Sciatic nerve (tissue), 2 donors: ENCODE measurements at places on chromosomes 11 and 22.

DNA sequence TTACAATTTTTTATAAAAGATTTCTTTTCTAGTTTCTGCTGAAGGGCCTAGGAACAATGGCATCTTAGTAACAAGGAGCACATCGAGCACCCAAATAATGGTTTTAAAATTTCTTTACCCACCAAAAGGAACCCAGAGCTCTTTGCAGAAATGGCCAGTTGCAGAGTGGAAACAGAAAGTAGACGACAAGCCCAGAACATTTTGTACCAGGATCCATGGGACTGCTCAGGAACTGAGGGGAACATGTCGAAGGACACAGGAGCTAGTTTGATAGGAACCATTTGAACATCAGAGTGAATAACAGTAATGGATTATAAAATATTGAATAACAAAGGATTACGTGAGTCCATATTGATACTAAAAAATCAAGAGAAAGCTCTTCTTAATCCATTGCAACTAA lies 17.3 kb downstream of the PANX1 start:
- no peak for DNase-seq

- peak; percentile 52 for DNase-seq
These were observed 91.5 kb downstream of the PHF21B start for GRCh38 chr22:44918166-44918924.

- no peak for DNase-seq
These were observed at the start of gene OR2AG2 for GRCh38 chr11:6771926-6772893. Gene OR2AG2, minus strand, starts transcription at chr11:6771976. Its CDS starts 3,019 bp downstream, at chr11:6768957.

GRCh38 chr22:30704978-30705377 lies 10.3 kb downstream of the OSBP2 start:
- DNase-seq = no peak

- DNase-seq = no peak
These were observed 22.0 kb upstream of the CAT start for GRCh38 chr11:34416766-34417165.

GRCh38 chr11:46391578-46392420 lies at the start of gene CHRM4:
Gene CHRM4, minus strand, starts transcription at chr11:46391776. Its CDS starts 5,219 bp downstream, at chr11:46386557.
- no peak for DNase-seq

DNA sequence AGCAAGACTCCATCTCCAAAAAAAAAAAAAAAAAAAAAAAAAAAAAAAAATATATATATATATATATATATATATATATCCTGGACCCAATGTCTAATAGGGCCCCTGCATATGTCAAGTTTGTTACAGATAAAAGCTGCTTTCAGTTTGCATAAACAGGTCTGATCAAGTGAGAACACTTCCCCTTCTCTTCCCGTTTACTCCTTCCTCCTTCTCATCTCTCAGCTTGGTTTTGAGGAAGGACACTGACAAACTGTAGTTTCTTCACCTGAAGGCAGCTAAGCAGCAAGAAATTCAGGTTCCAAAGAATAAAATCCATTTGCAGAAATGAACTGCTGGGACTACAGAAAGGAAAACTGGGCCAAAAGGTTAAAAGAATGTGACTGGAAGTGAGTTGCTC lies 11.7 kb downstream of the THOC5 start:
- DNase-seq = no peak

DNA sequence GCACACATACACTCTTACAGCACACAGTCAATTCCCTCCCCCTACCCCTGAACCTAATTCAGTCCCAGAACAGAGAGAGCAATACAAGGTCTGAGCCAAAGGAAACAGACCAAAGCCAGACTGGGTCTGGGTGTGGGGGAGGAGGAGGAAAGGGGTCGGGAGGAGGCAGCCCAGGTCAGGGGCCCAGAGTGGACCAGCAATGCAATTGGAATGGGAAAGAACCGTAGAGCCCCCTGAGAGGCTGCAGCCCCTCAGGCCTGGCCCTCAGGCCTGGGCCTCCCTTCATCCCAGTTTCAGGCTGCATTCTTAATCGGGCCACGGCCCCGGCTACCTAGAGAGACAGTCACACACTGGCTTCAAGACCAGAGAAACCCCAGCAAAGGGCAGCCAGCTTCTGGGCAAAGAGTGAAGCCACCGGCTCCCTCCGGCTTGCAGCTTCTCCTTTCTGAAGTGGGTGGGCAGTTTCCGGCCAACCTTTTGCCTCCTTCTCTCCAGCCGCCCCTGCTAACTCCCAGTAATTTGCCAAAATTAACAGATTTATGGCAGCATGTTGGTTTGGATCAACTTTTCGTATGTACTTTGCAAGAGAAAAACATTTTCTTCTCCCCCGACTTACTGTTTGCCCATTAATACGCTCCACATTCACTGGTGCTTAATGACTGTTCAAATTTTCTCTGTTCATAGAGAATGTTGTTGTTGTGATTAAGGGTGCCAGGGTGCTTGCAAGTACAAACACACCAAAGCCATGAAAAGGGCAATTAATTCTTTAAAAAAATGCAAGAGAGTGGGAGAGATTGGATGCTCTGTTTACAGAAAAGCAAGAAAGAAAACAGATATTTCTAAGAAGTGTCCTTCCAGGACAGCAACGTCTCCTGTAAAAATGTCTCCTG lies 488.3 kb downstream of the MN1 start:
- DNase-seq = no peak

DNA sequence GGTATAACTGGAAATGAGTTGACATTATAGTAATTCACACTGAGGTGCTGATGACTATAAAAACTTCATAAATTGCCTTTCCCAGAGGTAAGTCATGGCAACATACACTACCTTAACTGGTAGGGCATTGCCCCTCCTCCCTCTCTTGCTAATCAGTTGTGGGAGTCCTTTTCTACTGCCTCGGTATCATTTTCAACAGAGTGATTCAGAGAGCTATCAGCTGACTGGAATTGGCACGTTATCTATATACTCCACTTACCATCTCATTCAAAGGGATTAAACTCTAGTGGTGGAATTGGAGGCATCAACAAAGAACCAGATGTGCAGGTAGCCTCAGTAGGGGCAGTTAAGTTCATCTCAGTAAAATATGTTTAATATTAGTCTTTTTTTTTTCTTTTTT lies 8.0 kb upstream of the NUP160 start:
- DNase-seq = no peak

GRCh38 chr11:129418039-129418438 lies 42.4 kb downstream of the BARX2 start:
- DNase-seq = no peak

GRCh38 chr11:31932879-31933278 lies 121.8 kb upstream of the PAX6 start:
- no peak for DNase-seq

DNA sequence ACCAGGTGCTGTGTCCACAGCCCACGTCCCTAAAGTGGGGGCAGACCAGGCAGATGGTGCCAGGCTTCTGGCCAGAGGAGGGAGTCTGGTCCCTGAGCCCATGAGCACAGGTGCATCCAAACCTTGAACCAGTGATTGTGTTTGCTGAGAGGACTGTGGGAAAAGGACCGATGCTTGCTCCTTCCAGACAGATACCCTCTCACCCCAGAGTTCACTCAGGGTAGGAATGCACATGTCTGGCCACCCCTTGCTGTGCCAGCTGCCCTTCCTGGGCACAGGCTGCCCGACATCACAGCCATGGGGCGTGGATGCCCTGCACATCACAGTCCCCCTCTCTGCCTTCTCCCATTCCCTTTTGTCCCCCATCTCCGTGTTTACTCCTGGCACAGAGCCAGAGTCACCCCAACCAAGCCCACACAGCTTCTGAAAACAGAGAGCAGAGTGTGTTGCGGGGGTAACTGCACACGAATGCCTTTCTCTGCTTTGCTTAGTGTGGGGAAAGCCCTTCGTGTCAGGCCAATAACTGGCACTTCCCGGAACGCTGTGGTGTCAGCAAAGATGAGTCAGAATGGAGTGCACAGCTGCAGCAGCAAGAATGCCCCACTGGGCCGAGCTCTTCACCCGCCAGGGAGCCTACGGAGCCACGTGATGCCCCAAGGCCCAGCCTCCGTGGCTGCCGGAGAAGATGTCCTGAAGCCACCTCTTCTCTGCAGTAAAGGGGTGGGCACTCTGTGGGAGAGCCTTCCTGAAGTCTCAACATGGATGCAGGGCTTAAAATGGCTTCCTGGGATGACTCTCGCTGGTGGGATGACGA lies 7.6 kb downstream of the CARS1 start:
- peak; percentile 86 for DNase-seq

- DNase-seq = peak; percentile 4
These were observed 20.1 kb upstream of the SMIM35 start for GRCh38 chr11:118106789-118107335.

GRCh38 chr11:78187366-78188285 lies 800 bp downstream of the KCTD21 start:
- DNase-seq = peak; percentile 49

- DNase-seq = no peak
These were observed 37.1 kb upstream of the NFRKB start for GRCh38 chr11:129932381-129933067.

GRCh38 chr11:19910931-19911330 lies 198.3 kb downstream of the NAV2 start:
- DNase-seq = no peak

- peak; percentile 91 for DNase-seq
These were observed 14.7 kb downstream of the MPEG1 start for GRCh38 chr11:59197991-59198390.
